Activated naive CD4-positive, alpha-beta T cell (primary cell): ENCODE measurements at places on chromosomes 5 and 9.

- no peak for DNase-seq
Observed at GRCh38 chr5:132971483-132972435, 8.3 kb upstream of the AFF4 start.

GRCh38 chr5:137503456-137503855 lies 4.3 kb upstream of the SPOCK1 start:
- DNase-seq: no peak

DNA sequence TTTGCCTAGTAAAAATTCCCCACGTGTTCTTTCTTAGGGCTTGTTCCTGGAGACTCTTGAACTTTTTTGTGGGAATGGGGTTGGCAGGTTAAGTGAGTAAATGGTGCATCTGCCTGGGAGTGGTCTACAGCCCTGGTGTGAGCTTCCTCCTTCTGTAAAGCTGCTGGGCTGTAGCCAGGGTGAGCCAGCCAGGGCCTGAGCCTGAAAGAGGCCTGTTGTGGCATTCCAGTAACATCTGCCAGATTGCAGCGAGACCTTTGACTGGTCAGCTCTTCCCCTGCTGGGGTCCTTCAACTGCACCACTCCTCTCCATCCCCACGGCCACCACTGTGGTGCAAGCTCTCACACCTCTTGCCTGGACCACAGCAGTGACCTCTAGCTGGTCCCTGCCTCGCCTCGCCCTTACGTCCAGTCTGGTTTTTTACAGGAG lies 47.5 kb downstream of the SLC22A5 start:
- DNase-seq: no peak

DNA sequence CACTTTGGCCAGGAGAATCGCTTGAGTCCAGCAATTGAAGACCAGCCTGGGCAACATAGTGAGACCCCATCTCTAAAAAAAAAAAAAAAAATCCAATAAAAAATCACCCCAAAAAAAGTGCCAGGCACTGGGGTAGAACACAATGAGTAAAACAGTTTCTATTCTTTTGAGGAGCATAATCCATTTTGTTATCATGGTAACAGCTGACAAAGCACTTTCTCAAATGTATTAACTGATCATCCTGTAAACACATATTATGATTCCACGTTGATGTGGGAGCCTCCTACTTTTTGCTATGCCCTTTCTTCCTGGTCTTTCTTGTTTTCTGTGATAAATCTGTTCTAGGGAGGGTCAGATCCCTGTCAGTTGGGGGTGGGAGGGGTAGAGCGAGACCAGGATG lies 20.7 kb upstream of the FAM13B start:
- no peak for DNase-seq

GRCh38 chr9:20994486-20994885 lies 37.0 kb downstream of the HACD4 start:
- DNase-seq: no peak

GRCh38 chr5:154395407-154396106 lies 50.2 kb upstream of the SAP30L start:
- no peak for DNase-seq

DNA sequence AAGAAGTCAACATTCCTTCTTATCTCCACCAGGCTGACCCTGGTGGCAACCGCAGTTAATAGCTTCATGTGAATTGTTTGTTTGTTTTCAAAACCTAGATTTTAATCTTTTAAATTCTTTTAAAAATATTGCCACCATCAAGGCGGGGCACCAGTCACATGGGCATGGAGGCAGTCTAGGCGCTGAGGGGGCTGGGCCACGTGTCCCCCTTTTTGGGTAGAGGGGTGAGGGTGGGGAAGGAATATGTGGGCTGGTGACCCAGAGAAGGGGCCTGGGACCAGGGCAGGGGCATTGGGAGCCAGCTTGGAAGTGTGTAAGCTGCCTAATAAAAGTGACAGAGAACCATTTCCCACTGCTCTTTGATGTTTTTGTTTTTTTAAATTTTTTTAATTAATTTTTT lies 147.3 kb downstream of the GADD45G start:
- no peak for DNase-seq

- DNase-seq: no peak
Observed at GRCh38 chr5:9056046-9056445, 489.8 kb downstream of the SEMA5A start.

DNA sequence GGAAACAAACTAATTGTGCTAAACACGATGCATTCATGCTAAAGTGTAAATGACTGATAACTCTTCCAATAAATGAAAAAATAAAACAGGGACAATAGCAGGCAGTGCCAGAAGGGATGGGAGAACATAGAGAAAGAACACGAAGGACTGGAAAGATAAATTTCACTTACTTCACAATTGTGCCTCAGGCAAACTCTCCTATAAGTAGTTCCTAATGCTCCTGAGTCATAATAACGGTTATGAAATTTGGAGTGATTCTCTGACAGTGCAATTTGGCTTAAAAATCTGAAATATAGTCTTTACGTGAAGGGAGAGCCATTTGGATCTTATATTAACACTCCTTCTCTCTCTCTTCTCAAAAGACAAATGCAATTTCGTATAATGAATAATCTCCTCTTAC lies 2218.5 kb downstream of the MAT2B start:
- no peak for DNase-seq
